ENCODE measurements at places on chromosomes 13 and 19.

- no peak for DNase-seq
Observed at GRCh38 chr13:32642316-32642715, 56.1 kb downstream of the PDS5B start.

DNA sequence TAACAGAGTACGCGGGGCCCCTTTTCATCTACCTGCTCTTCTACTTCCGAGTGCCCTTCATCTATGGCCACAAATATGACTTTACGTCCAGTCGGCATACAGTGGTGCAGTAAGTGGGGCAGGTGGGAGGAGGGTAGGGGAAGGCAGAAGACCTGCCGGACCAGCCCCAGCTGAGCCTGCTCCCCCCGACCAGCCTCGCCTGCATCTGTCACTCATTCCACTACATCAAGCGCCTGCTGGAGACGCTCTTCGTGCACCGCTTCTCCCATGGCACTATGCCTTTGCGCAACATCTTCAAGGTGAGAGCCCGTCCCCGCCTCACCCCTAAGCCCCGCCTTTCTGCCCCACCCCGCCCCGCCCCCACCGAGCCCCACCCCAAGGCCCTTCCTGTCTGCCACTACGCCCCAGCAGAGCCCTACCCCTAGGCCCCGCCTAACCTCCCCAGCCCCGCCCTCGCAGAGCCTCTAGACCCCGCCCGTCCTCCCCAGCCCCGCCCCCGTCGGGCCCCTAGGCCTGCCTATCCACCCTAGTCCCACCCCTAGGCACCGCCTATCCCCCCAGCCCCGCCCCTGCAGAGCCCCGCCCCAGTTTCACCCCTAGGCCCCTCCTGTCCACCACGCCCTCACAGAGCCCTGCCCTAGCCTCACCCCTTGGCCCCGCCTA is 7.7 kb downstream of the NDUFB7 start:
- DNase-seq = peak; percentile 70

- DNase-seq = peak; percentile 27
Observed at GRCh38 chr13:42836930-42837690, 55.7 kb downstream of the FAM216B start.

GRCh38 chr13:113584870-113585671 is 518 bp downstream of the TFDP1 start:
- no peak for DNase-seq

DNA sequence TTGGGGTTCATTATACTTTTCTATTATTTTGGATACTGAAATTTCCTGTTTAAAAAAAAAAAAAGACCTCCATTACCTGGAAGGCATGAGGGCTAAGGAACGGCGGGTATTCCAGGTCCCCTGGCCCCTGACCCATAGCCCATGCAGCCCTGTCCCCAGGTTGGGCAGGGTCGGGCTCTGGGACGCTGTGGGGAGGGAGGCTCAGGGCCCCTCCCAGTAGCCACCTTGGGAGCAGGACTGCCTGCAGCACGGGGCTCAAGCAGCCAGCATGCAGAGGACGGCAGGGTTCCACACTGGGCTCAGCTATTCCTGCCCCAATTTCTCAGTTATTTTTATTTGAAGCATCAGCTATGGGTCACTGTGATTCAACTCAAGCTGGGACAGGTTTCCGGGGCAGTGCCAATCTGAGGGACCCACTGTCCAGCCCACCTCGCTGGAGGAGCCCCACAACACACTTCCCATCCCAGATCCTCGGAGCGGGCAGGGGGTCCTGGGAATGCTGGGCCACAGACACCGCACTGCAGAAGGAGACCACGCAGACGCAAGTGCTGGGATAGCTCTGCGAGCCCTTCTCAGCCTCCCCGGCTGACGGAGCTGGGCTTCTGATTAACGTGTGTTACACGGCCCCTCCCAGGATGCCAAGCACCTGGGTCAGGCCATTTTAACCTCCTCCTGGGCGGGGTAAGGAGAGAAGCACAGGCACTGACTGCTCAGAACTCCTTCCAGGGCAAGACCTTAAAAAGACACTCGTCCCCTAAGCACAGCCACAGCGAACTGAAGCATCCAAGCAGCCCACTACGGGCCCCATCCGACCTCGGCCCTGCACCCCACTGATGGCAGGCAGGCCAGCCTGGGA is 60.1 kb downstream of the PEPD start:
- no peak for DNase-seq

DNA sequence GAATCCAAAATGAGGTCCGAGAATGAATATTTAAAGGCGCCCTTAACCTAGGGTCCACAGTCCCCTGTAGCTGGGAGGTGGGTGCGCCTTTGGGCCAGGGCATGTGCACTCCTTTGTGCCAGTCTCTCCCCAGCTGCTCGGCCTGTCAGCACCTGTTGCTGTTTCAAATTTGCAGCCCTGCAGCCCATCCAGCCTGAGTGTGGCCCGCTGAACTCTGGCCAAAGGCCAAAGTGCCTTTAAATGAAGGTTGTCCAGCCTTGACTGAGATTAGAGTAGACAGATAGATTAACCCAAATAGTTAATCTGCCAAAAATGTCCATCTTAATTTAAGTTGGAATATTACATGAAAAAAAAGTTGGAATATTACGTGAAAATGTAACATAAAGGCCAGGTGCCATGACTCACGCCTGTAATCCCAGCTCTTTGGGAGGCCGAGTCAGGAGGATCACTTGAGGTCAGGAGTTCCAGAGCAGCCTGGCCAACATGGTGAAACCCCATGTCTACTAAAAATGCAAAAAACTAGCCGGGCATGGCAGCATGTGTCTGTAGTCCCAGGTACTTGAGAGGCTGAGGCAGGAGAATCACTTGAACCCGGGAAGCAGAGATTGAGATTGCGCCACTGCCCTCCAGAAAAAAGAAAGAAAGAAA is 25.3 kb downstream of the TPT1 start:
- DNase-seq = no peak

GRCh38 chr13:105920370-105920769 is 615.1 kb downstream of the EFNB2 start:
- peak; percentile 89 for DNase-seq

GRCh38 chr19:34306213-34306661 is 51.9 kb downstream of the GARRE1 start:
- DNase-seq = no peak

GRCh38 chr19:55581823-55582223 is 1.2 kb upstream of the ZNF579 start:
- DNase-seq = no peak

DNA sequence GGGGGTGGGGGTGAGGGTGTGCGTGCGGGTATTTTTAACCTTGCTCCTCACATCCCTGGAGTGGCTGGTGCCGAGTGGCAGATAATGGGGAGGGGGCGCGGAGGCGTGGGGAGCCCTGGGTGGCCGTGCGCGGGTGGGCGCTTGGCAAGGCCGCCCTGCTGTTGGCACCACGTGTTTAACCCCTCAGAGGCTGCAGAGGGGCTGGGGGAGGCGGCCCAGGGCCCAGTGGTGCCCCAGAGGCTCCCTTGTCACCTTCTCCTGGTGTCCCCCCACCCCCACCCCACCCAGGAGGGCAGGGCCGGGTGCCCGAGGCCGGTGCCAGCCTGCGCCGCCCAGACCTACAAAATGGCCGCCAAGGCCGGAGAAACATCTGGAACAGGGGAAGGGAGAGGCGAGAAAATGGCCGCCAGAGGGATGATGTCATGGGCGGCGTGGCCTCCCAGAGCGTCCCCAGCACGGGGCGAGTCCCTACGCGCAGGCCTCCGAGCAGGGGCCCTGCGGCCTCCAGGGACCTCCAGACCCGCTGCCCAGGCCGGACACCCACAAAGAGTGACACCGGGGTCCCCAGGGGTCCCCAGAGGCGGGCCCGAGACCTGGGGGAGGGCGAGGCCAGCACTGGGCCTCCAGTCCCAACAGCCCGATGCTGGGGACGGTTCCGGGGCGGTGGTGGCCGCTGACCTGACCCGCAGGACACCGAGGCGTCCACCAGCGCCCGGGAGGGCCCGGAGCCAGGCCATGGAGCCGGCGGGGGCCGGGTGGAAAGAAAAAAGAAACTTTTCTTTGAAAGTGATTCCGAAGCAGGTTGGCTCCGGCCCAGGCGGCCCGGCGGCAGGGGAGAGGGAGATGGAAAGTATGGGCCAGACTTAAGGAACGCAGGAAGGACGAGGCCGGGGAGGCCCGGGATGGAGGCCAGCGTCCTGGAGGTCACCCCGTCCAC is 38.2 kb downstream of the NFIC start:
- DNase-seq = peak; percentile 69

- no peak for DNase-seq
Observed at GRCh38 chr19:46381346-46381745, 32.0 kb downstream of the CCDC8 start.

Measured in epithelial cell of esophagus (primary cell).